ENCODE measurements at places on chromosomes 7 and 10.
A peak's percentile ranks its signal among the peaks of the same experiment; 100 is the strongest.

DNA sequence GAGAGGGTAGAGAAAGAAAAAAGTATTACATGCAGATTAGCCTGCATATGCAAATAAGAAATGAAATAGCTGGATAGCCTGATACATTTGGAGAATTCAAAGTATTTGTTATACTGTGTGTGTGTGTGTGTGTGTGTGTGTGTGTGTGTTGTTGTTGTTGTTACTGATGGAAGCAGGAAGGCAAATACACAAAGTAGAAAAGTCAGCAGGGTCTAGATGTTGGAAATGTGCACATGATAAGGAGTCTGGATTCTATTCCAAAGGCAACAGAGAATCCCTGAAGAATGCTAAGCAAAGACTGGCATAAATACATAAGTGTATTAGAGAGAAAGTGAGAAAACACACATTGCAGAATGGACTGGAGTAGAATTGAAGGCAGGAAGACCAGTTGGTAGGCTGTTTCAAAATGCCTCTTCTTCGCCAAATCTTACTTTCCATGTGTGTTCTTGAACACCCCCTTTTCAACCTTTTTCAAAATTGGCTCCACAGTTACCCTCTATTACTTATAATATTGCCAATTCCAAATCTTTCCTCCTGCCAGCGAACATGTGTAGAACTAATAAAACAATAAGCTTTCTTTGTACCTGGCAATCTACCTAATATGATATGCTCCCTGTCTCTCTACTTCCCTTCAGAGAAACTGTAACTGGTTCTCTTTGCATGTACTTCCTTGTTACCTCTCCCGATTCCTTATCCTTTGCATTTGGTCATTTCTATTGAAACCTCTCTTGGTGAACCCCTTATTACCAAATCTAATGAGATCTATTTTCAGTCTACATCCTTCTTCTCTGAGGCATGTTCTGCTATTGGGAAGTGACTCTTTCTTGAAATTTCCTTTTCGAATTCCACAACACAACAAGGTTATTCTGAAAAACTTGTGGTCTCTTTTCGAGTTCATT lies 6.2 kb downstream of the CPED1 start:
- no peak for DNase-seq

DNA sequence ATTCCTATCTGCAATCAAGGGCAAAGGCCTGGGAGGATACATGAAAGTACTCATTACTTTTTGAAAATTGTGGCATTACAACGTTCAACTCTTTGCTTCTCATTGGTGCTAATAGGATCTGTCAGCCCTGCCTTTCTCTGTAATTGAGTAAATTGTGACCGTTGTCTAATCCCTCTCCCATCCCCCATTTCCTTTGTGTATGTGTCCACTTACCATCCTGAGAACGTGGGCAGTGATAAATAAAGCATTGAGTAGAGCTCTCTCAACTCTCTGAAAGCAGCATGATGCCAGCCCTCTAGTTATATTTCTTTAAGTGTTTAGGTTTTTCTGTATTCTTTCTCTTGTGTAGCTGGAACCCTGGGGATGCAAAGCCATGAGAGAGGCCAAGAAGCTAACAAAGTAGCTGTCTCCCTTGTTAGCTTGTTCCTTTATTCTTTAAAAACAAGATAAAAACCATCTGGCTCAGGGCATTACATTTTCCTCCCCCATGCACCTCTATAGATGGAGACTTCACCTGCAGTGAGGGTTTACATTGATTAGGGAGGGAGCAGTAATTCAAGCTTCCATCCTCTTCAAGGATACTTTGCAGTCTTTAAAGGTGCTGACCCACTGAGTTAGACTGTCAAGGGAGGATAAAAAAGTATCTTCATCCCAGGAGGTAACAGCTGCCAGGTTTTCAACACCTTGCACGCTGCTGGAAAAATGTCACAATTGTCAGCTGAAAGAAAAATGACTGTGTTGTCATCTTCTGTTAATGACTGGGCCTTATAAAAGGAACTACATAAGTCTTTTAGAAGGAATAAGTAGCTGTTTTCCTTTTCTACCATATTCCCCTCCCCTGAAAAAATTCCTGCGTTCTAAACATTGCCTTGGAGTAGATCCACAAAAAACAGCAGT lies 112.3 kb downstream of the BTRC start:
- no peak for DNase-seq

GRCh38 chr7:77335581-77335980 lies 80.6 kb downstream of the GSAP start:
- DNase-seq, result no peak

DNA sequence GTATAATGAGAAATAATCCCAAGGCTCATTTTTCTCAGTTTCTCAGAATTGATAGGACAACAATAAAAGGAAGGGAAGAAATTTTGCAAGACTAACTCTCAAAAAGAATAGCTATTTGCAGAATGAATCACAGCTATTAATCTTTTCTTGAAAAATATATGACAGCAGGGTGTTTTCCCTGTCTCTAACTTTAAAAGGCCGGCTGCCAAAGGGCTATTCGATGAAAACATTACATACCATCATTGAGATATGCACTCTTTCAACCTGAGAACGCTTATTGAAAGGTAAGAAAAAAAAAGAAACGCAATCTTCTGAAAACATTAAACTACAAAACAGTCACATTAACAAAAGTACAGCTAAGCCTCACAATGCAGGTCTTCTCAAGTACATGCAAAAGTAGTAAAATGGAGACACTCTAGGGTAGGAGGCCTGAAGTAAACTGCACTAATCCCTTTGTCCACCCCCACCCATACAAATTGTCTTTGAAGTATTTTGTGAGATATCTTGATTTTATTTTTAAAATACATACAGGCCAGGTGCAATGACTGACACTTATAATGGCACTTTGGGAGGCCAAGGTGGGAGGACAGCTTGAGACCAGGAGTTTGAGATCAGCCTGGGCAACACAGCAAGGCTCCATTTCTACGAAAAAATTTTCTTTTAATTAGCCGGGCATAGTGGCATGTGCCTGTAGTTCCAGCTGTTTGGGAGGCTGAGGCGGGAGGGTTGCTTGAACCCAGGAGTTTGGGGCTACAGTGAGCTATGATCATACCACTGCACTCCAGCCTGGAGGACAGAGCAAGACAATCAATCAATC lies 83.0 kb downstream of the PARD3 start:
- DNase-seq, result peak; percentile 40

DNA sequence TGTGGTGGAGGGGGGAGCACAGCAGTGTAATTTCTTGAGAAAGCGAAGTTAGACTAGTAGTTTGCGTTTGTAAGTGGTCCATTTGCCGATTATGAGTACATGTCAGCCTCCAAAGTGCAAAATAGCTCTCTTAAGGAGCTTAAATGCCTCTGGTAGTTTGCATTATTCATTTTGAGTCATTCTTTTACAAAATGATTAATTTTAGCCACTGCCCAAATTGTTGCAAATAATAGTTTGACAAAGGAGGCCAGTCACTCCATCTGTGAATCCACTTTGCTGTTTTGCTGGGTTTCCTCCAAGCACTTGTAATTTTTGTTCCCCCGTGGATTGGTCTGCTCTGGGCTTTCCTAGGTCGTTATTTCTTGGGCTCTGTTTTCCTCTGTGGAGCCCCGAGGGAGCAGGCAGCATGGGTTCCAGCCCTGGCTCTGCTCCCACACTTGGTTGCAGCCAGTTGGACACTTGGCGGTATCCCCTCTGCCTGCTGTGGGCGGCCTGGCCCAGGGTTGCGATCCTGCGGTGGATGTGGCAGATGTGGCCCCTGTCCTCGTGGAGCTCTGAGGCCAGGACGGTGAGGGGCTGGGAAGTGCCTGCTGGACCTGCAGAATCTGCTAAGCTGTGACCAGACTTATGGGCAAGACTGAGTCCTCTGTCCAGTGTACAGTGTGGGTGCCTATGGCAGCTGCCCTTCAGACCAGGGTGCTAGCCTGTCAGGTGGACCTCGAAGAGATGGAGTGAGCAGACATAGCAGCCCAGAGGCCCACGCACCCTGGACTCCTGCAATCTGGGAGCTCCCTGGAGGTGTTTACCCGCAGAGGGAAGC lies 129.1 kb upstream of the BTBD16 start:
- DNase-seq, result no peak

- DNase-seq, result no peak
Observed at GRCh38 chr7:64045301-64046040, at the start of gene ZNF727. Gene ZNF727 (plus strand): TSS chr7:64045434. CDS start chr7:64045622, 188 bp downstream.

GRCh38 chr7:89914711-89915110 lies 239.6 kb upstream of the STEAP1 start:
- no peak for DNase-seq

DNA sequence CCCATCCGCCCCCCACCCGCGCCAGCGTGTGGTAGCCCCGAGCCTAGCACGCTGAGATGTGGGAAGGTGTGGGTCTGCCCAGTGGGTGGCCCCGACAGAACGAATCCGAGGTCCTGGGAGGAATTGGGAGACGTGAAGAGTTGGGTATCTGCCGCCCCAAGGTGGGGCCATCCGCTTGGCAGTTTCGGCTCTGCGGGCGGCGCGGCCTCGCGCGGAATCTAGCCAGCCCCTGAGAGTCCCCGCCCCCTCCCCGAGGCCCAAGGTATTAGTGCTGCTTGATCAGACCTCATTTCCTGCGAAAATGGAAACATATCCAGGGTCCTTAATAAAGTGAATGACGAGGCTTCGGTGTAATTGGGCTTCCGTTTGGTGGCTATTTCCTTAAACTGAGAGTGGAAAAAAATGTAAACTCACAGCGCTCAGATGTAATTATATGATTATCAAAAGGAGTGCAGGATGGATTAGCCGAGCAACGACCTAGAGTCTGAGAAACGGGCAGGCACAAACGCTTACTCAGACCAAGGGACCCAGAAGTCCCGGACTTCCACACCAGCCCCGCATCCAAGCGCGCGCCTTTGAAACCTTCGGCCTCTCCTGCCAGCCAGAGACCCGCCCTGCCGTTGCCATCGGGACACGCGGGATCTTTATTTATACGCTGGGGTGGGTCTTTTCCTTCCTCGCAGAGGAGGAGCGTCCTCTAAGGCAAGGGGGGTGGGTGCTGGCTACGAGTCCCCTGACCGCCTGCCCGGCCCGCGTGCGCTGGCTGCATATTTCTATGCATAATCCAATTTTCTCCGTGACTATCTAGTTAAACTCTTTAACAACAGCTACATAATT lies 12.8 kb downstream of the LBX1 start:
- DNase-seq, result no peak

- peak; percentile 29 for DNase-seq
Observed at GRCh38 chr10:58384095-58384494, 1.1 kb upstream of the TFAM start.

GRCh38 chr10:86511027-86511865 lies 10.3 kb downstream of the WAPL start:
- no peak for DNase-seq

GRCh38 chr7:30034501-30034900 lies 6.3 kb downstream of the PLEKHA8 start:
- no peak for DNase-seq

DNA sequence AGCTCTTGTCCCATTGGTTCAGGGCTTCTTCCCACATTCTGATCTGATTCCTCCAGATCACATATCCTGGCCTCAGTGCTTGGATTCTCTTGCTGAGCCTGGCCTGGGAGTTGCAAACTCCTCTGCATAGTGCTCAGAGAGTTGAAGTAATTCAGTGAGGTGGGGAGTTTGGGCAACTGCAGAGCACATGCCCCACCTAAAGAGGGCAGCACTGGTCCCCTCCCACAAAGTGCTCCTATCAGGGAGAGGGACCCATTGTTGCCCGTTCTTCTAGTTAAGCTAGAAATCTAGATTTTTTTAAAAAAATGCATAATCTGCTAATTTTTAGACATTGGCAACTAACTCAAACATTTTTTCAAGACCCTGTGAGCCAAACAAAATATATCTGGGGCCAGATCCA lies 45.1 kb downstream of the CHN2 start:
- DNase-seq, result peak; percentile 37

GRCh38 chr7:74718336-74718735 lies 55.5 kb upstream of the NCF1 start:
- no peak for DNase-seq

- peak; percentile 76 for DNase-seq
Observed at GRCh38 chr7:16905300-16906044, 23.7 kb upstream of the AGR3 start.

- DNase-seq, result no peak
Observed at GRCh38 chr10:63128443-63128842, 4.7 kb upstream of the NRBF2 start.

DNA sequence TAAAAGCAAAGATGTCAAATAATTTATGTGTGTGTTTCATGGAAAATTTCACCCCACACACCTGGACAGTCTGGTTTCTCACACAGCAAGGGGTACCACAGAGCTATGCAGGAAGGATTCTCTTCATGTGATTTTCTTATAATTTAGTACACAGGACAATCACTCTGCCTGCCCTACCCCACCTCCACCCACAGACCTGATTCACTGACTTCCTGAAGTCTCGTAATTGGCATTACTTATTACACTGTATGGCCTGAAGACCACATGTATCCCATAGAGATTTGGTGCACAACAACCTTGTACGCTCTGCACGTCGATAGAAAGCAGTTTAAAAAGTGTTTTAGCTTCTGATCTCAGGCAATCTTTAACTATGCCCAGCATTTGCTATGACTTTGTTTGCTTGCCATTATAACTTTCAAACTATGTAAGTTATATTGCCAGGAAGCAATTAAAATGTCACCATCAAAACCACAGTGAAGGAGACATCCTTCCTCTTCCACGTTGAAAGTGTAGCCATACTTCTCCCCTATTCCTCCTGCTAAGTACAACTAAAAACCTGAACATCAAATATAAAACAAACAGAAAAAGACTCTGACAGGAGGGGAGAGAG lies 279.4 kb upstream of the IMMP2L start:
- peak; percentile 6 for DNase-seq

DNA sequence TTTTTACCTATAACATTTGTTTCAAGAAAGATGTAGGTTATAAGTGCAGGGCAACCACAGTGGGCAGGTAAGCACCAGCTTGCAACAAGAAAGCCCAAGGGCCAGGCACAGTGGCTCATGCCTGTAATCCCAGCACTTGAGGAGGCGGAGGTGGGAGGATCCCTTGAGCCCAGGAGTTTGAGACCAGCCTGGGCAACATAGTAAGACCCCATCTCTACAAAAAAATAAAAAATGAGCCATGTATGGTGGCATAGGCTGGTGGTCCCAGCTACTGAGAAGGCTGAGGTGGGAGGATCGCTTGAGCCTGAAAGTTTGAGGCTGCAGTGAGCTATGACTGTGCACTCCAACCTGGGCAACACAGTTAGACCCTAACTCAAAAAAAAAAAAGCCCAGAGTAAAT lies 12.8 kb downstream of the BCL7B start:
- DNase-seq, result no peak

GRCh38 chr7:25788961-25789620 lies 362.9 kb upstream of the NFE2L3 start:
- DNase-seq, result no peak

- DNase-seq, result no peak
Observed at GRCh38 chr10:54131833-54132232, 669.2 kb downstream of the PCDH15 start.

- no peak for DNase-seq
Observed at GRCh38 chr10:108782411-108782810, 1140.9 kb downstream of the XPNPEP1 start.

All from HT-29 (cell line).